ENCODE measurements at places on chromosomes 7 and 10.

GRCh38 chr7:4202154-4202736 lies 479.9 kb upstream of the FOXK1 start:
- DNase-seq, result no peak

- DNase-seq, result no peak
Measured at GRCh38 chr7:32179567-32179966, 109.4 kb upstream of the PDE1C start.

- DNase-seq, result no peak
Measured at GRCh38 chr7:156611014-156612010, 29.3 kb upstream of the RNF32 start.

GRCh38 chr7:101363196-101363733 lies 590 bp downstream of the COL26A1 start:
- DNase-seq, result no peak

- no peak for DNase-seq
Measured at GRCh38 chr10:13340068-13340467, 8.0 kb downstream of the SEPHS1 start.

DNA sequence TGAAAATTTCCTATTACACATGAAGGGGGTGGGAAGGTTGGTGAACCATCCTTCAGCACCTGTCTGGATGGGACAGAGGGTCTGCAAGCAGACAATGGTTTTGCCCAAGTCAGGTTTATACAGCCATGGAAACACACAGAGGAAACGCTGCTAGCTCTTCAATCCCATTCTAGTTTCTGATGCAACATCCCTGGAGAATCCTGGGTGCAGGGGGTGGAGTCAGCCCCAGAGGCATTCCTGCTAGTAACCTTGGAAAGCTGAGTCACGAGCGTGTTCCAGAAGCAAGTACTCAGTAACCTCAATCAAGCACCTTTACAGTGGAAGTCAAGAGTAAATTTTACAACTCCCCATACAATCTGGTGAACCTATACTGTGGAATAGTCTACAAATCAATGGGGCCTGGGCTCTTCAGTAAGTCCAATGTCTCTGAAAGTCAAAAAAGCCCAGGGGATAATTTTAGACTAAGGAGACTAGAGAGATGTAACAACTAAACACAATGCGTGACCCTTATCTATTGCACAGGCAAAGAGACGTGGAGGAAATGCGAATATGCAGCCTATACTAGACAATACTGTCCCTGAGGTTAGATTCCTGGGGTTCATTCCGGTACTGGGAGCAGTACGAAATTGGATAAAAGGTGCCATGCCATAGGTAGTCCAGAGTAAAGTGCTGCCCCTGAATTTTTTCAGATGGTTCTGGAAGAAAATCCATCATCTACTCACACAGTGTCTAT lies 95.4 kb downstream of the ZRANB1 start:
- DNase-seq, result no peak

GRCh38 chr10:27611236-27611635 lies 107.1 kb downstream of the RAB18 start:
- DNase-seq, result no peak
